Cerebellar cortex (tissue), 1 donor: ENCODE measurements at places on chromosomes 12 and 14.

DNA sequence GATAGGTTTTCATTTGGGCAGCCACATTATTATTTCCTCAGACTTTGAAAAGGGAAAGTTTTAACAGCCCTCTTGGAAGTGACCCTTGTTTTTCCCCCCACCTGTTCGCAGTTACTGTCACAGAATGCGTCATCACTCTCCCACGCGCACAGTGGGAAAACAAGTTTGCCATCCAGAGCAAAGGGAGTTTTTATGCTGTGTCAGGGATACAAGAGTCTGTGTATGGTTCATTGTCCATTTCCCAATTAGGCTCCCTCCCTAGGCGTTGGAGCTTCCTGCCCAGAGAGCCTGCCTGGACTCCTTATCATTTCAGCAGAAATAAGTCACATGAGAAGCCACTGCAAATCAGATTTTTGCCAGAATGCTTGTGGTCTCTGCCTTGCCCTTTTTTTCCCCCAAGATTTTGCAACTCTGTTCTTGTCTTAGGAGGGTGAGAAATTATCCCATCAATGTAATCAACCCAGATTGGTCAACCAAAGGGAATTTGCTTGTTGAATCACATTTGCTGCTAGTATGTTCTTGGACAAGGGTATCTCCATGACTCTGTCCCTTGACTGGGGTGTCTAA lies 104.1 kb downstream of the IGF1 start:
- no peak for DNase-seq

DNA sequence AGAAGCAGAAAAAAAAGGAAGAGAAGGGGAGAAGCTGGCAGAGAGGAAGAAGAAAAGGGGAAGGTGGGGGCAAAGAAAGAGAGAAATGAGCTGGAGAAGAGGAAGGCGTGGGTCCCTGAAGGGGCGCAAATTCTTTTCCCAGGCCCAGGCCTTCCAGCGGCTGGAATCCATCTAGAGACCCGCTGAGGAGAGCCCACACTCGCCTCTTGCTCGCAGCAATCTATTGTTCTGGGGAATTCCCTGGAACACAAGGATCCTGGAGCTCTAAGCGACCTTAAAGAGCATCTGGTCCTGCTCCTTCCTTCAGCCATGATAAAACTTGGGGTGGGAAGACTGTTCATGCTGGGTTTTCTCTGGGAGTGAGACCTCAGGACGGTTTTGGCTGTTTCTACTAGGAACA lies 41.2 kb upstream of the FKBP4 start:
- DNase-seq = no peak

- no peak for DNase-seq
These were observed 334.1 kb upstream of the MIS18BP1 start for GRCh38 chr14:45587142-45587541.

DNA sequence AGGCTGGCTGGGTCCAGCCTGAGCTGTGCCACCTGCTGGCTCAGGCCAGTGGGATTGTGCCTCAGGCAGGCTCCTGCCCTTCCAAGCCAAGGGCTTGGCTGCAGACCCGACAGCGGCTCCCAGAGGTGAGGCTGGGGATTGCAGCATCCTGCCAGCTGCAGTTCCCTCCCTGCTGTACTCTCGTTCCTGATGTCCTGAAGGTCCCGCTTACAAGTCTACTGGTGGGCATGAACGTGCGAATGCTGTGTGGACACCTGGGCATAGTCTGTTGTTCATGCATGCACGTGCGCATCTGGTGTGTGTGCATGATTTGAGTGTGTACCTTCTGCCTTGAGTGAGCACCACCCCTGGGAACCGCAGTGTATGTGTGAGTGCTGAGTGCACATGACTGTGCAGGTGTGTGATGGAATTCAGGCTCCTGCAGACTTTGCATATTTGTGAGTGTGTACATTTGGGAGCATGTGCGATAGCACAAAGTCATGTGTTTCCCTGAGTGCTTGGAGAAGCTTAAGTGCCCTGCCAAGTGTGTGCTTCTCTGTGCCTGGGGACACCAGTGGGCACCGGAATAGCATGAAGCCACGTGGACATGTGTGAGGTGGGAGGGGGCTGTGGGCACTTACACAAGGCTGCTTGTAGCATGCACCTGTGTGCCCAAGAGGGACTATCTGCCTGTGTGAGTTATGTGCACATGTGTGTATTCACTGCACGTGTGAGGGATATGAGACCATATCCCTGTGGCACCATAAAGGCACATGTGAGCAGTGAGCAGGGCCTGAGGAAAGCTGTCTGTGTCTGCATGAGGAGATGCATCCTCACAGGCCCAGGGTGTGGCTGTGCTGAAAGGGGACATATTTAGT lies 19.3 kb upstream of the KRT7 start:
- peak; percentile 49 for DNase-seq

- DNase-seq = no peak
These were observed 40.8 kb downstream of the CCNK start for GRCh38 chr14:99522025-99522401.

GRCh38 chr14:100106250-100107112 lies 41.3 kb downstream of the EVL start:
- no peak for DNase-seq

DNA sequence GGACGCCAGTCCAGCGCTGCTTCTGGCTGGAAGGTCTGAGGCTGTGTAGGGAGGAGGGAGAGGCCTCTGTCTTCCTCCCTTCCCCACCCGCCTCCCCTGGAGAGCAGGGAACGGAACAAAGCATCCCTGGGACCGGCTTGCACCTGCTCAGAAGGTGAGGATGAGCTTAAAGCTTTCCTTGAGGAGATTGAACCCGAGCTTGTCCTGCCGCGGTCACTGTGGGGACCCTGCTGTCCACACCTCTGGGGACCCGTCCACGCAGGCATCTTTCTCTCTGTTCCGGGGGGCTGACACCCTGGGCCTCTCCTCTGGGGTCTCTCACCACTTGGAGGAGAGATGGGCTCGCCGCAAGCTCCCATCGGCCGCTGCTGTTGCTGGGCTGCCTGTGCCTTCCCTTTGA lies 33.2 kb upstream of the SFSWAP start:
- no peak for DNase-seq

DNA sequence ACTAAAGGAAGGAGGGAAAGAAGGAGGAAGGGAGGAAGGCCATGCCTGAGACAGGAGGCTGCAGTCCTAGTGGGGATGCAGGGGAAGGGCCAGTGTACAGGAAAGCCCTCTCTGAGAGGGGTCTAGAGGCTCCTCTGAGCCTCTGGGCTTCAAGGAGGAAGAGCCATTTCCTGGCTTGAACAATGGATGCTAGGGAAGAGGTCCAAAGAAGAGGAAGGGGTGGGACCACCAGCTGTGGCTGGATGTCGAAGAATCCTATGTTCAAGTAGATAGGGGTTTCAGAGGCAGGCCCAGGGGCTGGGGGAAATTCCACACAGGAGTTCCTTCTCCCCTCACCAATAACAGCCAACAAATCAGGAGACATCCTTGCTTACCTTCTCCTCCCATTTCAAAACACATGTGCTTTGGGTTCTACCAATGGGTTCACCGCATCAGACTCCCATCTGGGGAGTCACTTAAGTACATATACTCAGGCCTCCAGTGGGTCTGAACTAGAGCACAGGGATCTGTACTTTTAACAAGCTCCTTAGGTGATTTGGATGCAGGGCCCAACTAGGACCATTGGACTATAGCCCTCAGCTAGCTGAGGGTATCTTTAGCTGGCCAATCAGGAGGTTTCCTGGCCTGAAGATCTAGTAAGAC lies 32.4 kb downstream of the PRPF40B start:
- DNase-seq = no peak
